ENCODE measurements at places on chromosomes 4 and X. TPM values are rescaled to one million over a fixed set of nuclear protein-coding genes. Genes with fewer than 3 reads are reported as not detected.

Gene IL2
- not detected for total RNA-seq

DNA sequence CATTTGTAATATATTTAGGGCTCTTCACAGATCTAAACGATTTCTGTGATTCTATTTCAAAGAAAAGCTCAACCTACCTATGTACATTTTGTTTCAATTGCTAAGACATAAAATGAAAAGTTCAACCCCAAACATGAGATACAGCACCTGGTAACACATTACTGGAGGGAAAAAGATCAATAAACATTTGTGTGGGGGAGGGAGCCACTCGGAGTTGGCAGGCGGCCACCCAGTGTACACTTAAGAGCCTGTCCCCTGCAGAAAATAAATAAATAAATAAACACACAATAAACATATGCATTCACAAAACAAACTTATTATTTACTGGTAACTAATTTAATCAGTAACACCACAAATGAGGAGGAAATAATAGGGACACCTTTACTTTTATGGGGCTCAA is 19.3 kb downstream of the PRSS48 start:
- no peak for DNase-seq

- no peak for DNase-seq
Observed at GRCh38 chrX:42869659-42870476, 91.9 kb upstream of the PPP1R2C start.

Gene SSX4
- total RNA-seq: not detected

- DNase-seq: peak; percentile 98
Observed at GRCh38 chr4:39638354-39639239, at the start of gene SMIM14. SMIM14 (minus strand) TSS chr4:39638865; CDS start chr4:39605145, 33,720 bp downstream.

DNA sequence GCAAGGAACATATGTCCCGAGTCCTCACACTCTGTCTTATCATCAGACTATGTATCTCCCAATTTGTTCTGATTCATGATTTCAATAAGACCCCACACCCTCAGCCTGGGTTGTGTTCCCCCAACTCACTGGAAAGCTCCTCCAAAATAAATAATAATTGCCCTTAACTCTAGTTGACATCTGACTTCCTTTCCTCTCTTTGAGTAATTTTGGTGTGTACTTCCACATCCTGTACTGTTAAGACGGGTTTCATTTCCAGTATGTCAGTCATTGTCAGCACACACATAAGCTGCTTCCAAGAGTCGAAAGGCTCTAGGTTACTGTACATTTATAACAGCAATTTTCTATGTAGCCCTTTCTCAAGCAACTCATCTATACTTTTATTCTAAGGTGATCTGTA is 52.2 kb upstream of the C1QTNF7 start:
- DNase-seq: no peak

- no peak for DNase-seq
Observed at GRCh38 chr4:150501009-150501727, 80.8 kb upstream of the MAB21L2 start.

- DNase-seq: no peak
Observed at GRCh38 chr4:68361146-68361589, 11.3 kb upstream of the YTHDC1 start.

DNA sequence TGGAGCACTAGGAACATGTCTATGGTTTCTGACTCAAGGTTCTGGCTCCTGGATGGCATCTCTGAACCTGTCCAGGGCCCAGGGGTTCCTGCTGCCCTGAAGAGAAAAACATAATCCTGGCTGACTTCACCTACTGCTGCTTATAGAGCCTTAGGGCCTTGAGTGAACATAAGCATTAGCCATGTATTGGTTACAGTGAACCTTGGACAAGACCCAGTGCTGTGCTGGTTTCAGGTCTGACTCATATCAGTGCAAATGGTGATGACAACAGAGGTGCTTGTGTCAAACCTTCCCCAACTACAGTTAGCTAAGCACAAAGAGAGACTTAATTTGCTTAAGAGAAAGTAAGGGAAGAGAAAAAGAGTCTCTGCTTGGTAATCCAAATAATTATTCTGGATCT is 1047.2 kb downstream of the GLUD2 start:
- DNase-seq: no peak

- DNase-seq: no peak
Observed at GRCh38 chr4:62656006-62656405, 1455.9 kb downstream of the ADGRL3 start.

DNA sequence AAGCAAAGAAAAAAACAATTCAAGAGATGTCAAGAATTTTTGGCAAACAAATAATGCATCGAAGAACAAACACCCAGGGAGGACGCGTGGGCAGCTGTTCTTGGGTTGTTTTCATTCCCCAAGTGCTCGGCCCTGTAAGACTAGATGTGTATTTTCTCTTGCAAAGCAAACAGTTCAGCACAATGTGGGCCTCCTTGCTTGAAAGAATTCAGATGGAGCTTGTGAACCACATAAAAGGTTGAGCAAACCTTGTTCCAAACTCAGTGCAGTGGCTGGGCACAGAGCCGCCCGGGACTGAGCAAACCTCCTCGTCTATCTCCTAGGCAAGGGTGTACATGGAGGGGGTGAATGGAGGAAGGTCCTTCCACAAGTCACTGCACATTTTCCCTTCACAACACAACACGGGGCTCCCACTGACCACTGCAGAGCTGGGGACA is 82.4 kb downstream of the HTRA3 start:
- DNase-seq: peak; percentile 42

Gene NXF2B
- 0.24 TPM for total RNA-seq

DNA sequence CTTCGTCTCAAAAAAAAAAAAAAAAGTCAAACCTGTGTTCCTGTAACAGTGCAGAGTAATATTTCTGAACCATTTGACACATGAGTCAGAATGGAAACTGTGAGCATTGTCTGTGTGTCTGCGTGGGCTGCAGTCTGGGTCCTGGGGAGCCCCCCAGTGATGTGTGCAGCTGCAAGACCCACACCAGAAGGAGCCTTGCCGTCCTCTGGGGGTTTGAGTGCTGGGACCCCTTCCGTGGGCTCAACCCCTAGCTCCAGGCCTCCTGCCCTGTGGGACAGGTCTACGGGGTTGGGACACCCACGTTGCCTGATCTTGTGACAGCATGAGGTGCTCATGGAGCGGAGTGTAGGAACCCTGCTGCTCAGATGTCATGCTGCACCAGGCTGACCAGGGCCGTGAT is 43.7 kb downstream of the DDX3X start:
- no peak for DNase-seq

Gene DMRTC1B
- 0.45 TPM for total RNA-seq

Gene KLKB1
- total RNA-seq: 0.15 TPM

GRCh38 chr4:72507860-72508419 is 61.1 kb downstream of the ADAMTS3 start:
- no peak for DNase-seq

Gene PPAT
- total RNA-seq: 6.4 TPM

Gene HELT
- 0.64 TPM for total RNA-seq

DNA sequence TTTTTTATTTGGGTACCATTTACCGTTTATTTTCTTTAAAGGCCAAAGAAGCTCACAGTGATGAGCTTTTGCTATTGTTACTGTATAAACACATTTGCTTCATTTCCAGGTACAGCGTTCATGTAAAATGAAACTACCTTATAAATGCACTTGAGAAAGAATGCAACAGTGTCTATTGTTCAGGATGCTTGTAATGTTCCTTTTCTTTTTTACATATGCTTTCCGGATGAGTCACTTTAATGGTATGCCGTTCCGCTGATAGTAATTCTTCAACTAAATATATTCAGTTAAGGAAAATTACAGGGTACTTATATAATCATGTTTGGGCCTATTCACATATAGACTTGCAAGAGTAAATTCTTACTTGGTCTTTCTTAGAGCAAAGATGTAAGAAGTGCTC is 354.9 kb downstream of the RPA4 start:
- no peak for DNase-seq

- no peak for DNase-seq
Observed at GRCh38 chr4:33031328-33031727, 2311.2 kb downstream of the PCDH7 start.

Gene LRRC66
- 0.18 TPM for total RNA-seq

DNA sequence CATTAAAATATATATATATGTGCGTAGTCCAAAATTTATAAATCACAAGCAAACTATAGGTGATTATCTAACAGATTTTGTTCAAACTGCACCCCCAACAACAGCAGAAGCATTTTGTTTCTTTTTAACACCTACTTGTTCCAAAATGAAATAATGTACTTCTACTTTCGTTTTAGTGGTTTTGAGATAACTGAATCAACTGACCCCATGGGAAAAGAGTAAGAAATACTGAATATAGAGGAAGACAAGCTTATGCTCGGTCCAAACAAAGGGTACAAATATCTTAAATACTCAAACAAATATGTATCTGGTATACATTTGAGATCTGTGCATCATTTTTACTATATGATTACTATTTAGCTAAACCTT is 22.4 kb downstream of the MAP7D3 start:
- DNase-seq: no peak

Gene EXOSC9
- 20.4 TPM for total RNA-seq

GRCh38 chrX:40844471-40844870 is 109.1 kb upstream of the MED14 start:
- no peak for DNase-seq

Gene PF4V1
- not detected for total RNA-seq

GRCh38 chr4:122156819-122157218 is 4.7 kb downstream of the BLTP1 start:
- DNase-seq: no peak

Gene HSFX2
- total RNA-seq: 0.39 TPM

Gene C4orf36
- 2.1 TPM for total RNA-seq

Gene ARHGAP24
- total RNA-seq: 25.9 TPM

DNA sequence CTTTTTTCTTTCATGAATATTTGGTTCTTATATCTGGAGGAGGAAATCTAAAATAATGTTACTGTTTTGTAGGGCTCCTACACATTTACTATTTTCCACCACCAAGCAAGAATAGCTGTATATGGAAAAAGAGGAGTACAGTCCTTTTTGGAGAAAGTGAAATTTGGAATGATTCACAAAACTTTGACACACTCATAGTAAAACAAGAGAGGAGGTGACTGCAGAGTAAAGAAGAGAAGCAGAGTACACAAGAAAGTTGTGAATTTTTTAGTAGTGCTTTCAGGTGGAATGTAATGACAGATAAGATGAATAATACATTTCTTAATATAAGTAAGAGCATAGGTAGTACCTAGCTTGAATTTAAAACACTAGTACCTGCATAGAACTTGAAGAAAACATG is 41.3 kb upstream of the UGT2B4 start:
- DNase-seq: no peak

DNA sequence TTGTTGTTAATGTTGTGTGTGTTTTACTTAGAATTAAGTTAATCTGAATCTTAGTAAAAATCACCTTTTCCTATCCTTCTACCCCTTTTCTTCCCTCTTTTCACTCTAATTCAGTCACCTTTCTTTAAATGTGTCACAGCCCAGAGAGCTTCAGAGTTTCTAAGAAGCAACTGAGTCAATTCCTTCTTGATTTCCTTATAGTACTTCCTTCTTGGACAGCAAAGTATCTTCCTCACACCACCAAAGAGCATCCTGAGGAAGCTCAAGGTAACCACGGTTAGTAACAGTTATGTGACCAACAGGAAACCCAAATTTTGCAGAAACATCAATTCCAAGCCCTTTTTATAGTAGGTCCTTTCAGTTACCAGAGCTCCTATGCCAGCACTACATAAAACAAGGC is 243.2 kb upstream of the BMP3 start:
- no peak for DNase-seq

DNA sequence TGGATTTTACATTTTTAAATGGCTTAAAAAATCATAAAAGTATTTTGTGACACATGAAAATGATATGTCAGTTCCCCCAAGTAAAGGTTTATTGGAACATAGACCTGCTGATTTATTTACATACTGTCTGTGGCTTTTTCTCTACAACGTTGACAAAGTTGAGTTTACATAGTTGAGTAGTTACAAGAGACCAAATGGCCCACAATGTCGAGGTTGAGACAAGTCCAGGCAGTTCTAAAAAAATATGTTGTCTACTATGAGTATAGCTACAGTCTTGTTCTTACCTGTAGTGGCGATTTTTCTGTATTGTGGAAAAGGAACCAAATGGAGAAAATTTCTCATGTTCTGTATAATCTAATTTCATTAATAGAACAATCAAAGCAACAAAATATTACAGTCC is 163.2 kb downstream of the FRAS1 start:
- no peak for DNase-seq

- DNase-seq: no peak
Observed at GRCh38 chr4:137647375-137647774, 115.1 kb upstream of the PCDH18 start.

Gene RAI2
- total RNA-seq: 17.3 TPM

Gene PNMA3
- 0.13 TPM for total RNA-seq

Gene MAB21L2
- not detected for total RNA-seq

Gene ANKRD50
- 40.7 TPM for total RNA-seq

GRCh38 chrX:131081772-131082740 is 23.9 kb downstream of the ARHGAP36 start:
- no peak for DNase-seq

DNA sequence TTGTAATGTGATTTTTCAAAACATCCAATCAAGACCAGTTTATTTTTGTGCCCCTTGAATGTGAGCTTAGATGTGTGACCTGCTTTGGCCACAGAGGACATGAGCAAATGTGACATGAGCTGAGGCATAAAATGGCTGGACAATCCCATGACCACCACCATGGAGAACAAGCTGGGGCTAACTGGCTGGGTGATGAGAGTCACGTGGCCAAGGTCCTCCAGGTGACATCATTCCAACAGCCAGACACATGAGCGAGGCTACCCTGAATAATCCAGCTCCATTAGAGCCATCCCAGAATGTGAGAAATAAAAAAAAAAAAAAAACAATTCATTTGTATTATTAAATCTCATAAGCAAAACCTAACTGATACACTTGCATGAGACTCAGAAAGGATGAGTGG is 90.4 kb upstream of the LDB2 start:
- DNase-seq: no peak

GRCh38 chr4:111537871-111538270 is 607.4 kb upstream of the FAM241A start:
- no peak for DNase-seq

GRCh38 chrX:13167481-13168231 is 123.2 kb upstream of the FAM9C start:
- DNase-seq: no peak

- no peak for DNase-seq
Observed at GRCh38 chr4:142656178-142656577, 189.9 kb downstream of the INPP4B start.

GRCh38 chrX:16869393-16870094 is 618 bp downstream of the RBBP7 start:
- DNase-seq: peak; percentile 60

- no peak for DNase-seq
Observed at GRCh38 chr4:168812806-168813205, 197.2 kb downstream of the CBR4 start.

- no peak for DNase-seq
Observed at GRCh38 chr4:175308236-175308635, 390.1 kb downstream of the ADAM29 start.

- DNase-seq: no peak
Observed at GRCh38 chrX:118530219-118530911, 34.8 kb downstream of the DOCK11 start.

GRCh38 chrX:55026143-55026542 is 4.6 kb downstream of the ALAS2 start:
- DNase-seq: no peak

Gene GLA
- total RNA-seq: 57.7 TPM

GRCh38 chr4:56650262-56651055 is 30.6 kb downstream of the HOPX start:
- no peak for DNase-seq

Gene WDR1
- total RNA-seq: 215 TPM

- no peak for DNase-seq
Observed at GRCh38 chrX:40152741-40153344, 55.1 kb upstream of the BCOR start.

Gene SPOCK3
- total RNA-seq: 0.15 TPM
